HFFc6 (cell line): ENCODE measurements at places on chromosomes 7 and 10. TPM values are rescaled to one million over a fixed set of nuclear protein-coding genes. Genes with fewer than 3 reads are reported as not detected.

The CYP26C1 gene
- total RNA-seq = 0.09 TPM in 1 of 3 replicates, not detected in the others

DNA sequence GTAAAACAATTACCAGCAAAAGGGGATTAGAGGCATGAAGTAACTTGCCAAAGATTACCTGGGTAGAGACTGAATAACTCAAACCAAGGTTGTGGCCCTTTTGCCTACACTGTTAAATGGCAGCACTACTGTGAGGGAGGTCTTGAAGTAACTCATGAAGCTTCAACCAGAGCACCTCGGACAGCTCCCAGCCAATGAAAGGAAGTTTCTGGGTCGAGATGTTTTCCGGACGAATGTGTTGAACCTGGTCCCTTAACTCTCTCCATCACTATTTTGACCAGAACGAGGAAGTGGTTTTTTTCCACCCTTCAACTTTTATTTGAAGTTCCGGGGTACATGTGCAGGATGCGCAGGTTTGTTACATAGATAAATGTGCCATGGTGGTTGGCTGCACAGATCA is 133.6 kb upstream of the PRKCQ start:
- DNase-seq = no peak

GRCh38 chr10:6114805-6115341 is 26.0 kb downstream of the RBM17 start:
- peak; percentile 90 for DNase-seq

The ZNF239 gene
- 4.2 and 5.8 TPM in 2 replicates for total RNA-seq

The CHST15 gene
- 1.2 to 8.1 TPM (median 7.8 TPM) in 3 replicates for total RNA-seq
